GM23248 (cell line): ENCODE measurements at places on chromosomes 4 and X. TPM values are rescaled to one million over a fixed set of nuclear protein-coding genes. Genes with fewer than 3 reads are reported as not detected.

DNA sequence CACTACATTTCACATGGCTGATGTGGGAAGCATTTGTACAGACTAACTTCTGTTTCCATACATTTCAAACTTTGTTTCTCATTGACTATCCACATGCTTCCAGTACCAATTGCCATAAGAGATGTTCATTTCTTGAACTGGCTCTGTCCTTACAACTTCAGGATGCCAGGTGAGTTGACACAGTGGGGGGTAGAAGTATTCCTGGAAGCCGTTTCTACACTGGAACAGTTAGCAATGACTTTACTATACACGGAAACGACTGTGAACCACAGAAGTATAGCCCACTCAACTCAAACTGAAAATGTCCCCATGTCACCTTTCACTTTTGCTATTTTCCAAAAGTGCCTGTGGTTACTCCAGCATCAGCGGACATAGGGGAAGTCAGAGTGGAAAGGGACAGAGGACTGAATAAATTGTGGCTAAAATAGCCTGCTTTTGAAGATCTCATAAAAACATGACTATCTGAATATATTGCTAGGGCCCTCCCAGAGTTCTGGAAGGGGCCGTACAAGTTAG lies 38.0 kb upstream of the DSPP start:
- no peak for DNase-seq

GRCh38 chrX:18649498-18649951 lies 22.4 kb downstream of the RS1 start:
- no peak for DNase-seq

VCX gene
- polyA plus RNA-seq: not detected in 2 replicates

ATOH1 gene
- not detected in 2 replicates for polyA plus RNA-seq

MPC1L gene
- polyA plus RNA-seq: not detected in 2 replicates
